ENCODE measurements at places on chromosomes 3 and 15. TPM values are rescaled to one million over a fixed set of nuclear protein-coding genes. Genes with fewer than 3 reads are reported as not detected.

GRAMD1C gene
- 9.2 TPM for total RNA-seq

PLD1 gene
- total RNA-seq, result 51.5 TPM

- no peak for DNase-seq
These were observed 28.1 kb upstream of the SPRED1 start for GRCh38 chr15:38224486-38224885.

DNA sequence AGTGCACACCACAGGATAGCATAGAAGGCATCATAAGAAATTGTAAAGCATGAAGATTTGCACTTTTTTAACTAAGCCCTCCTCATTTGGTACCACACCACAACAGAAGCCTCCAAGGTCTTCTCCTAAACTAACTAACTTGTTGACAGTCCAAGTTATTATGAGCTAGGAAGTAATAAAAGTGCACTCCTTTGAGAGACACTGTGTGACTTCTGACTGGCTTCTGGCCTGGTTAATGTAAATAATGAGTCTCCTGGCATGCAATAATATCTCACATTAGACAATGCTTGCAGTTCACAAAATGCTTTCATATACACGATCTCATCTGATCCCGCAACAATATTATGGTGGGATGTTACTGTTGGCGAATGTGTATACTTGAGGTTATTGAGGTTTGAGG lies 103.9 kb upstream of the SLC24A5 start:
- no peak for DNase-seq

DNA sequence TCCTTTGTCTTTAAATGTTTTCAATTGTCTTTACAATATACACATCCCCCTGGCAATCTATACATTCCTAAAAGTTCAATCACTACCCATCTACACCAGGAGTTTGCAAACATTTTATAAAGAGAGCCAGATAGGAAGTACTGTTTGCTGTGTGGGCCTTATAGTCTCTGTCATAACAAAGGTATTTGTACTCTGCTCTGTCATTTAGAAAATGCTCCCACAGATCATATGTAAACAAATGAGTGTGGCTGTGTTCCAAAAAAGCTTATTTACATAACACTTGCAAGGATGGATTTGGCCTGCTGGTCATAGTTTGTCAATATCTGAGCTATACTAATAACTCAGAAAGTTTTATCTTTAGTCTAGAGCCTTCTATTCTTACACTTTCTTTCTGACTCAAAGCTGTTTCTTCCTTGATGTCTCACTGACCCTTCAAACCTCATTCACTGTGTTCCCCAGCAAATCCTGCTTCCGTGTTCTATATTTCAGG lies 511.9 kb downstream of the GBE1 start:
- DNase-seq, result no peak

Measured in skin of body (tissue), 3 donors.